AG20443 (cell line): ENCODE measurements at places on chromosomes 5 and 9.
A peak's percentile ranks its signal among the peaks of the same experiment; 100 is the strongest.

GRCh38 chr5:65927503-65928321 is 1.3 kb downstream of the ERBIN start:
- peak; percentile 54 for DNase-seq

DNA sequence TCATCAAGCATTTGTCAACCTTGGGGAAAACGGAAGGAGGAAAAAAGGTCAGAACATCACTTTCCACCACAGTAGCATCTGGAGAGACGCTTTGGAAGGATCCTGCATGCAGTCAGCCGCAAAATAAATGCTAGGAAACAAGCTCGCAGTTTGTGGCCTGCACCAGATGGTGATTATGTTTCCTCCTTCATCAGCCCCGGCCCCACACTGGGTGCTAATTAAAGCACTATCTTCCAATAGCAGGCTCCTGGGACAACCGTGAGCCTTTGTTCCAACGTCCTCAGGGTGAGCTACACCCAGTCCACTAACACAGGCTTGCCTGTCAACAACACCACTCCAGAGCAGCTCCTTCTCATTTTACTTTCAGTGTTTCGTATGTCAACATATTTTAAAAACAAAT is 64.0 kb downstream of the RNF130 start:
- no peak for DNase-seq

DNA sequence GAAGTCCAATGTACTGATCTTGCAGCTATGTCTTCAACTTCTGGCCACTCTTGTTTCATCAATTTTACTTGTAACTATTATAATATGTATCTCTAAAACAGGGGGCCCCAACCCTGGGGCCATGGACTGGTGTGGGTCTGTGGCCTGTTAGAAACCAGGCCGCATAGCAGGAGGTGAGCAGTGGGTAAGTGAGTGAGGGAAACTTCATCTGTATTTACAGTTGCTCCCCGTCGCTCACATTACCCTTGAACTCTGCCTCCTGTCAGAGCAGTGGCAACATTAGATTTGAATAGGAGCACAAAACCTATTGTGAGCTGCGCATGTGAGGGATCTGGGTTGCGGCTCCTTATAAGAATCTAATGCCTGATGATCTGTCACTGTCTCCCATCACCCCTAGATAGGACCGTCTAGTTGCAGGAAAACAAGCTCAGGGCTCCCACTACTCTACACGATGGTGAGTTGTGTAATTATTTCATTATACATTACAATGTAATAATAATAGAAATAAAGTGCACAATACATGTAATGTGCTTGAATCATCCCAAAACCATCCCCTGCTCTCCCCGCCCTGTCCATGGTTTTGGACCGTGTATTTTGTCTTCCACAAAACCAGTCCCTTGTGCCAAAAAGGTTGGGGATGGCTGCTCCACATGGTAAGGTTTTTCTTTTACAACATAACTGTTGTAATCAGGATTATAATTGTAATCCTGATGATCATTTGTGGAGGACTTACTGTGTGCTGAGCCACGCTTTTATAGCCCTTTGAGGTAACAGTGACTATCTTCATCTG is 26.9 kb upstream of the SH3PXD2B start:
- no peak for DNase-seq

- no peak for DNase-seq
Measured at GRCh38 chr9:137056739-137057415, 3.0 kb upstream of the ENTPD2 start.

- DNase-seq, result peak; percentile 23
Measured at GRCh38 chr5:61048534-61048933, 103.5 kb downstream of the NDUFAF2 start.

DNA sequence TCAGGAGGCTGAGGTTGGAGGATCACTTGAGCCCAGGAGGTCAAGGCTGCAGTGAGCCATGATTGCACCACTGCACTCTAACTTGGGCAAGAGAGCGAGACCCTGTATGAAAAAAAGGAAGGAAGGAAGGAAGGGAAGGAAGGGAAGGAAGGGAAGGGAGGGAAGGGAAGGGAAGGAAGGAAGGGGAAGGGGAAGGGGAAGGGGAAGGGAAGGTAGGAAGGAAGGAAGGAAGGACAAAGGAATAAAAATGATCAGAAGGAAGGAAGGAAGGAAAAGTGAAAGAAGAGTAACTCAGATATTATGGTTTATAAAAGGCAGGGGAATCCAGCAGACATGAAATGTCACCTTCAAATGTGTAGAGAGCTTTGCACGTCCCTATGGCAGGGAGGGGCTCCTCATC is 64.4 kb downstream of the USP20 start:
- DNase-seq, result no peak

DNA sequence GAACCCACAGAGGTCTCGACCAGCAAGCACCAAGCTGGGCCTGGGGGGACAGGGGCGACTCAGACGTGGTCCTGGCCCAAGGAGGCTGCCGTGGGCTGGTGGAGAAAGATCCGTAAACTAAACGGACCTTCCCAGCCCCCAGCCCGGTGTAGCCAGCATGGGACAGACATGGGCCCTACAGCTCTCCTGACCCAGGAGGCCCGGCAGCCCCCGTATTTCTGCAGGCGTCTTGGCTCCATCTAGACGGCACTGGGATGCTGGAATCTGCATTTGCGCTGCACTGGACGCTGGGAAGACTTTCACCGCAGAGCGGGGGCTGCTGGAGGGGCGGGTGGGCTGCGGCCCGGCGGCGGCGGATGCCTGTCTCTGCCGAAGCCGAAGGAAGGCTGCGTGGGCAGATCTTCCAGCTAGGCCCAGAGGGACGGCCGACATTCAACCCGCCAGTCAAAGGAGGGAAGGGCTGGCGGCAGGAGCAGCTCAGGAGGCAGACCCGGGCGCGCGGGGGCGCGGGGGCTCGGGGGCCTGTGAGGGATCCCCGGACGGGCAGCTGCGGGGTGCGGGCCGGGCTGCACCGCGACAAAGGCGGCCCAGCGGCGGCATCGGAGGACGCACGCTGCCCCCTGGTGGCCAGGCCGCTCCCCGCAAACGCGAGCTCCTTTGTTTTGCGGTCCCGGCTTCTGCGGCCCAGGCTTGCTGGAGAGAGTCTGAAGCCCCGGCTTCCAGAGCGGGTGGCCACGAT is 266.2 kb downstream of the NSG2 start:
- DNase-seq, result peak; percentile 92

DNA sequence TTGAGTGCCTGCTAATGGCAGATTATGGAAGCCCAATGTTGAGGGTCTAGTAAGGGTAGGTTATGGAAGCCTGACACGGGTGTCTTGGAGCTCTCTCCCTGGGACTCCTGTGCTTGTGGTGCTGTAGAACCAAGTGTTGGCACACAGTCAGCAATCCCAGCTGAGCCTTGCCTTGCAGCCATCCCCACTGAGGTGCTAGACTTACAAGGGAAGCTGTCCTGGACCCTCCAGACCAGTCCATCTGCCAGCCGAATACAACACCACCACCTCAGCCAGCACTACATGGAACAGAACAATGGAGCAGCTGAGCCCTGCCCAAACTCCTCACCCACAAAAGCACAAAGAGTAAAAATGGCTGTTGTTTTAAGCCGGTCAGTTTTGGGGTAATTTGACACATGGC is 90.5 kb upstream of the DNAH5 start:
- no peak for DNase-seq

- peak; percentile 71 for DNase-seq
Measured at GRCh38 chr5:54883374-54884194, 101.8 kb downstream of the ESM1 start.

- DNase-seq, result no peak
Measured at GRCh38 chr9:15482146-15482545, 28.6 kb downstream of the PSIP1 start.

DNA sequence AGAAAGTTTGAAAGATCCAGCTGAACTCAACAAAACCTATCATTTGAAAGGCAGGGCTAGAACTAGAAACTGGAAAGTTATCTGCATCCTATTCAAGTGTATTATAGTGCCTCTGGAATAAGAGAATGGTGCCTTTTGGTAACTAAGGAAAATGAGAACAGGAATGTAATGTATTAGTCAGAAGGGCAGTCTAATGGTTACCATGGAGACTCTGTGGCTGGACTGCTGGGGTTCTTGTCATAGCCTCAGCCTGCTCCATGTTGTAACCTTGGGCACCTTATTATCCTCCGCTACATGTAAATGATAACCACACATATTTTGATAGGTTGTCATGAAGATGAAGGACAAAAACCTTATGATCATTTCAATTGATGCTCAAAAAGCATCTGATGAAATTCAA is 24.6 kb upstream of the IFNB1 start:
- peak; percentile 41 for DNase-seq

GRCh38 chr9:6723881-6724420 is 33.8 kb upstream of the KDM4C start:
- DNase-seq, result no peak

- no peak for DNase-seq
Measured at GRCh38 chr5:15234911-15235310, 265.1 kb upstream of the FBXL7 start.

GRCh38 chr5:119354537-119355243 is 1.1 kb upstream of the TNFAIP8 start:
- DNase-seq, result no peak

DNA sequence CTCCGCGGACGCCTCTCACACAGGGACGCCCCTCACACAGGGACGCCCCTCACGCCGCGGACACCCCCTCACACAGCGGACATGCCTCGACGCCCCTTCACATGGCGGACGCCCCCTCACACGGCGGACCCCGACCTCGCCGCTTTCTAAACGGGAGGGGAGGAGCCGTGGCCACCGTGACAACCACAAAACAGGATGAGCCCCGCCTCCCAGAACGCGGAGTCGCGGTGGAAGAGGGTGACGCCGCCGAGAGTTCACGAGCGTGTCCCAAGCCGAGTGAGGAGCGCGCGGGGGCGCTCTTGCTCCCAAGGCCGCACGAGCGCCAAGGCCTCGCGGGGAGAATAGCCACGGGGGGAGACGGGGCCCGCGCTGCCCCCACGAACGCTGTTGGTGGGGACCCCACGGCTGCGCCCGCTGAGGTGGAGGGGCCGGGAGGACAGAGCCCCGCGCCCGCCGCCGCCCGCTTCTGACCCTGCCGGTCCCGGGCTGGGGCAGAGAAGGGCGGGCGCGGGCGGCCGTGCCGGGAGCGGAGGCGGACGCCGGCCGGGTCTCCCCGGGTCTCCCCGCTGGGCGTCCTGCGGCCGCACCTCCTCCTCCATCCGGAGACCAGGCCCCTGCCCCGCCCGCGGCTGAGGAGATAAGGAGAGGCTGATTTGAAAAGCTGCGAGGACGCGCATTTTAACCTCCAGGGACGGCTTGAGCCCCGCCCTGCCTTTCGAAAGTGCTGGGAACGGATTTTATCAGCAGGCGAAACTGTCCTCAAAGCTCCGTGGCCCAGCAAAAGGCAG is 3.9 kb upstream of the NKD2 start:
- DNase-seq, result peak; percentile 69

DNA sequence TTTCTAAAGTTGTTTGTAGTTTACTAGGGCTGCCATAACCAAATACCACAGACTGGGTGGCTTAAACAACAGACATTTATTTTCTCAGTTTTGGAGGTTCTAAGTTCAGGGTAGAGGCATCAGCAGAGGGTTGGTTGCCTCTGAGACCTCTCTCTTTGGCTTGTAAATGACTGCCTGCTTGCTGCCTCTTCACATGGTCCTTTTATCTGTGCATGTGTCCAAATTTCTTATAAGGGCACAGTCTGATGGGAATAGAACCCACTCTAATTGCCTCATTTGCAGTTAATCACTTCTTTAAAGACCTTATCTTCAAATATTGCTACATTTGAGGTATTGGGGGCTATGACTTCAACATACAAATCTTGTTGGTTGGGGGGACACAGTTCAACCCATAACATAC is 36.8 kb downstream of the GPBP1 start:
- DNase-seq, result no peak

GRCh38 chr9:126127591-126127990 is 199.0 kb upstream of the MVB12B start:
- DNase-seq, result peak; percentile 4

DNA sequence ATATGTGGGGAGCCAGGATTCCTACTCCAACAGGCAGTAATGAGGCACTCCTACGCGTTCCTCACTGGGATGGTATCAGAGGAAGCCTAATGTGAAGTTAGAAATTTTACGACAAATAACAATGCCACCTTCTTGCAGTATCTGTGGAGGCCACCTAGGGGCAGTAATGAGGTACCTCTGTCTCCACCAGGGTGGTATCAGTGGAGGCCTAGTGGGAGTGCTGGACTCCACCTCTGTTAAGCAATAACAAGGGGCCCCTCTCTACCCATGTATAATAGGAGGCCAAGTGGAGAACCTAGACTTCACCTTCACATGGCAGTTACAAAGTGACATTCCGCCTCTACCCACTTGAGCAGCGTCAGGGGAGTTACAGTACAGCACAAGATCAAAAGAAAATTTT is 147.9 kb downstream of the PLPPR1 start:
- no peak for DNase-seq

DNA sequence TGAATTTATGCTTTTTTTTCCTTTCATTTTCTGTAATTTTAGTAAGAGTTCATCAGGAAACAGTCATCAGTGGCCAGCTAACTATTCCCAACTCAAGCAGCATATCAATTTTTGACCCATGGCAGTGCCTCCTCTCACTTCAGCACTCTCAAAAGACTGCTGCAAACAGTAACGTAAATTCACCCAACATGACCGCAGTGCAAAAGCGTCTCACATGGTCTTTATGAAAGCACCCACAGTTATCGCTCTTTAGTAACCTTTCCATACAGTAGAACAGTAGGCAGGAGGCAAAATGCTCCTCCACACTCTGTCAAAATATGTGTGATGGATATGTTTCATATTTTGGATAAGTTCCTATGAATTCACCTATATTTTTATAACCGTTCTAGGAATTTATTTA is 48.6 kb downstream of the PARP8 start:
- DNase-seq, result no peak

- peak; percentile 81 for DNase-seq
Measured at GRCh38 chr9:127977884-127978647, 2.7 kb downstream of the EEIG1 start.

DNA sequence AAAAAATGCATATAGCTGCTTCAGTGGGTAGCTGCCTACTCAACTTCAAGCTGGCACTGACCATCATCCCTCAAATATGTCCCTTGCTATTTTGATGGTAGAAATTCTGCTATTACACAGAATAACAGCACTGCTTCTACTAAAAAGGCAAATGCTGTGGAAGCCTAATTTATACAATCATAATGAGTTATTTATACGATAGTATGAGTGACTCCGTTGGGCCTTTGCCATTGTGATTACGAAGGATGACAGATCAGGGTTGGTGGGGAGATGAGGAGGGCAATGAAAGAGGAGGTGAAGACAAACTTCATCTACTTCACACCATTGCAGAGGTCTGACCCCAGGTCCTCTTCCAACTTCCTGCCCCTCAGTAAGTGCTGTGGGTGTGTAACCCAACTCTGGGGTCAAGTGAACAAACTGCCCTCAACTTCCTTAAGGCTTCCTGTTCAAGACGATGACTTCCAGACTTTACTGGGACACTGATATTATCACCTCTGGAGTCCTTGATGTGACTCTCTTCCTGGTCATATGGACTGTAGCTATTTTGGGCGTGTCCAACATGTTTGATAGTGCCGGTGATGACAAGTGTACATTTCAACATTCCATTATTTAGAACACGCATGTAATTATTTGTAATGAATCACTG is 74.1 kb upstream of the RPS23 start:
- no peak for DNase-seq
